Activated CD8-positive, alpha-beta T cell treated with anti-CD3 and anti-CD28 coated beads, Interleukin-2, amount 10 ng/mL, durations not matched to agents 7 days and 5 days (primary cell): ENCODE measurements at places on chromosomes 16 and 17. TPM values are rescaled to one million over a fixed set of nuclear protein-coding genes. Genes with fewer than 3 reads are reported as not detected.

Gene PDK2
- 21.2 TPM for total RNA-seq

GRCh38 chr16:15482068-15482747 is 47.8 kb downstream of the BMERB1 start:
- H3K27me3 ChIP-seq, result no peaks in the 10 kb centered on the region
- H3K4me1 ChIP-seq, result peaks cover 9% of the 10 kb centered on the region
- DNase-seq, result no peak

GRCh38 chr17:50482516-50482915 is 3.9 kb downstream of the RSAD1 start:
- no peak overlapping the region for H3K27ac ChIP-seq
- no peaks in the 10 kb centered on the region for H3K27me3 ChIP-seq
- peaks cover 18% of the 10 kb centered on the region for H3K4me1 ChIP-seq
- peak; percentile 82 for DNase-seq
- peaks cover 13% of the 10 kb centered on the region for H3K36me3 ChIP-seq

- peaks cover 4% of the 10 kb centered on the region for H3K27me3 ChIP-seq
- no peak overlapping the region for H3K27ac ChIP-seq
These were observed 18.8 kb downstream of the MYH10 start for GRCh38 chr17:8611619-8612298.

Gene PRR15L
- total RNA-seq, result not detected

Gene DNAH2
- not detected for total RNA-seq

Gene SOST
- not detected for total RNA-seq

- no peaks in the 10 kb centered on the region for H3K4me1 ChIP-seq
- DNase-seq, result no peak
- H3K36me3 ChIP-seq, result no peaks in the 10 kb centered on the region
These were observed 67.6 kb upstream of the ANKFN1 start for GRCh38 chr17:56085576-56086267.

GRCh38 chr17:59505610-59506276 is 59.7 kb upstream of the DHX40 start:
- H3K36me3 ChIP-seq, result no peaks in the 10 kb centered on the region
- peaks cover 5% of the 10 kb centered on the region for H3K27me3 ChIP-seq
- no peaks in the 10 kb centered on the region for H3K4me1 ChIP-seq
- no peak overlapping the region for H3K27ac ChIP-seq
- no peak overlapping the region for H3K4me3 ChIP-seq
- no peak for DNase-seq

DNA sequence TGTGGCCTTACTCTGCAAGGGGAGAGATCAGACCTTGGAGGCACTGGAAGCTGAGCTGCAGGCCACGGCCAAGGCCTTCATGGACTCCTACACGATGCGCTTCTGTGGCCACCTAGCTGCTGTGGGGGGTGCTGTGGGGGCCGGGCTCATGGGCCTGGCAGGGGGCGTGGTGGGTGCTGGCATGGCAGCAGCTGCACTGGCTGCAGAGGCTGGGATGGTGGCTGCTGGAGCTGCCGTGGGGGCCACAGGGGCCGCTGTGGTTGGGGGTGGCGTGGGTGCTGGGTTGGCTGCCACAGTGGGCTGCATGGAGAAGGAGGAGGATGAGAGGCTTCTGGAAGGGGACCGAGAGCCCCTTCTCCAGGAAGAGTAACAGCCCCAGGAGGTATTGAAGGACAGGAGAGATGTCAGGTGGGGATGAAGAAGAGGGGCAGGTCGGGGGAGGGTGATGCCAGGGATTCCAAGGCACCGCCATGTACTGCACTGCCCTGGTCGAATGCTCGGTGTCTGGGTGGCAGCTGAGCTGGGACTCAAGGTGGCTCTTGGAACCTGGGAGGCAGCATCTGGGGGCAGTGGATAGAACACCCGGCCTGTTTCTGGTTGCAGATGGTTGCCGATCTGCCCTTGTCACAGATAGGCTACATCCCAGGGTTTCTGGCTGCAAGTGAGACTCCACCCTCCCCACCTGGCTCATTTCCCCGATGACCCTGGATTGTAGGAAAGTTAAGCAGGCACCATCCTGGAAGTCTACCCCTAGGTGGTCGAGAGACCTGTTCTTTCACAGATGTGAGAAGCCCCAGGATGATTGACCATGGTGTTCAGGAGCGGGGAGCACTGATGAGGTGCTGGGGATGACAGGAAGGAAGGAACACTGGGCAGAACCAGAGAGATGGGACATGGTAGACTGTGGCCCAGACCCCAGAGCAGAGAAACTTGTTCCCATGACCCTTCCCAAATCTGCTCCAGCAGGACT is 5.1 kb downstream of the RNF112 start:
- DNase-seq, result no peak
- H3K36me3 ChIP-seq, result no peaks in the 10 kb centered on the region
- H3K27ac ChIP-seq, result no peak overlapping the region

Gene GRIN2C
- 0.21 TPM for total RNA-seq

Gene AGRP
- total RNA-seq, result not detected

Gene OTOA
- total RNA-seq, result not detected

DNA sequence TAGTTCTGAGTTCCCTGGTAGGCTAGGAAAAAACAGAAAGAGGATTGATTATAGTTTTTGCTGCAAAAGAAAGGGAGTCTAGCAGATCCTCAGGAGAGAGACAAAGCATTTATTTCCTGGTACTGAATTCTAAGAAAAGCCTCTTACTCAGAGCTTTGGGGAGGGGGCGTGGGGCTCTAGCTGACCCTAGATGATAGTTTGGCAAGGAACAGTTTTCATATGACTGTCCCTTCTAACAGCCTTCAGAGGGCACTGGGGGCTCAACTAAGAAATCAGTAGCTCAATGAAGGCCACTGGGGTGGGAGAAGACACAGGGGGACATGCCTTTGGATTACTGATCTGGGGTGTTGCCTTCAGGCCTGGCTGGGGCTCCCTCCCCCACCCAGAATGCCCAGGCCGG is 4.0 kb downstream of the CA7 start:
- no peak overlapping the region for H3K27ac ChIP-seq
- no peak for DNase-seq
- no peaks in the 10 kb centered on the region for H3K36me3 ChIP-seq
- H3K4me3 ChIP-seq, result no peak overlapping the region
- H3K27me3 ChIP-seq, result peaks cover 28% of the 10 kb centered on the region
- peaks cover 31% of the 10 kb centered on the region for H3K4me1 ChIP-seq

Gene LPCAT2
- 0.37 TPM for total RNA-seq

DNA sequence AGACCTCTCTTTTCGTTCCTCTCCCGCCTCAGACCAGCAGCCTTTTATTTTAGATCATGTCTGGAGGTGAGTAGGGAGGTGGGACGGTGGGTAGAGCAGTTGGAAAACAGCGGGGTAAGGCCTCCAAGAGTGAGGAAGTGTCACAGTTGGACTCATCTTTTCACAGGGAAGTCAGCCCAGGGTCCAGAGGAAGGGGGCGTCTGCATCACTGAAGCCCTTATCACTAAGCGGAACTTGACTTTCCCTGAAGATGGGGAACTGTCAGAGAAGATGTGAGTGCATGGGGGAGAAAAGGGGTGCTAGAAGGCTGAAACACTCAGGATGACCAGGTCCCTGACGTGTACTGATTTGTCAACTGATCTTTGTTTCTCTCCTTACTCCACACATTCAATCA is 461 bp downstream of the LRRC46 start:
- peak overlapping the region; percentile 84 for H3K4me3 ChIP-seq
- peaks cover 15% of the 10 kb centered on the region for H3K36me3 ChIP-seq
- H3K27me3 ChIP-seq, result no peaks in the 10 kb centered on the region
- H3K27ac ChIP-seq, result peak overlapping the region; percentile 92
- H3K4me1 ChIP-seq, result peaks cover 50% of the 10 kb centered on the region

Gene CLEC19A
- not detected for total RNA-seq

DNA sequence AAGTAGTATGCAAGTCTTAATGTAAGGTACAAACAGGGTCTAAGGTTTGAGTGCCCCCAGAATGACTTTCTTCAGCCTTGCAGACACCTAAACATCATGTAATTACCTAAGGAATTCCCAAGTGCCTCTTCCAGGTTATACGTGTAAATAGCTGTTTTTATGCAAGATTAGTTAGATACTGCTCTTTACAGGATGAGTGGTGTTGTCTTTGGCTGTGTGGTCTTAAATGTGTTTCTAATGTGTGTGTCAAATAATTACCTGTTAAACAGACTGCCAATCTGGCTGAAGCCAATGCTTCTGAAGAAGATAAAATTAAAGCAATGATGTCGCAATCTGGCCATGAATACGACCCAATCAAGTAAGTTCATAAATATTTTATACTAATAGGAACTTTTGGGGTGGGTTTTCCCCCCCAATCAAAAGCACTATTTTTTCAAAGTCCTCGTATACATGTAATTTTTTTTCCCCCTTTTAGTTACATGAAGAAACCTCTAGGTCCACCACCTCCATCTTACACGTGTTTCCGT is 16.0 kb downstream of the RBBP6 start:
- H3K4me1 ChIP-seq, result peaks cover 10% of the 10 kb centered on the region
- H3K4me3 ChIP-seq, result no peak overlapping the region
- no peak for DNase-seq

Gene KCNJ18
- total RNA-seq, result not detected

- no peaks in the 10 kb centered on the region for H3K27me3 ChIP-seq
- no peak overlapping the region for H3K27ac ChIP-seq
- H3K36me3 ChIP-seq, result peaks cover 19% of the 10 kb centered on the region
- H3K4me1 ChIP-seq, result no peaks in the 10 kb centered on the region
- no peak overlapping the region for H3K4me3 ChIP-seq
- DNase-seq, result no peak
These were observed 71.8 kb downstream of the PLD6 start for GRCh38 chr17:17134051-17134956.

Gene CES3
- 4.3 TPM for total RNA-seq

DNA sequence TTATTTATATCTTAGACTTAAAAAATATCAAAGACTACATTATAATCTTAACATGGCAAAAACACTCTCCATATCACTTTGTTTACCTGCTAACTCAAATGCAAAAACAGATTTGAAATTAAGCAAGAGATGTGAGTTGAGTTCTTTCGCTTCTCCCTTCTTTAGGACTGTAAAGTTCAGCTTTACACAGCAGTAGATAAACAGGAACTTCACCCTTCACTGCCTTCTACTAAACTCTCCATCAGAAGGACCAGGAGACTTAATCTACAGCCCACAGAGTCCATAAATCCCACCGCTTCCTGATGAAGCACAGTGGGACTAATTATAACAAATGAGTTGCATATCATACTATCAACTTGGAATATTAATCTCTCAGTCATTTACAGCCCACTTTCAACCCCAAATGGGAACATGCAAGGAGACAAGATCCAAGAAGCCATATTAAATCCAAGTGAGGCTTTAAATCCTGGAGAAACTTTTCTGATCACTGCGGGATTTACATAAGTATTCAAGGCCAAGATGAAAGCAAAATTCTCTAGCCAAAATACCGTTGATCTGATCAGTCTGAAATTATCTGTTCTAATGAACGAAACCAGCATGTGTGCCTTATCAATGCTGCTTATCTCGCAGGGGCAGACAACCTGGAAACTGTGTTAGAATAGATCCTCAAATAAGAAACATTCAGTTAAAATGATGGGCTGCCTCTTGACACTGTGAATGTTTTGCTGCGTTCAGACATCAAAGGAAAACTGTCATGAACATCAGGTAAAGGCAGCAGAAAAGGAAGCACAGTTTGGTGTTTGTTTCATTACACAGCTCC is 1.6 kb downstream of the AMFR start:
- no peak for DNase-seq
- peaks cover 6% of the 10 kb centered on the region for H3K36me3 ChIP-seq
- no peaks in the 10 kb centered on the region for H3K27me3 ChIP-seq
- H3K4me1 ChIP-seq, result peaks cover 45% of the 10 kb centered on the region

DNA sequence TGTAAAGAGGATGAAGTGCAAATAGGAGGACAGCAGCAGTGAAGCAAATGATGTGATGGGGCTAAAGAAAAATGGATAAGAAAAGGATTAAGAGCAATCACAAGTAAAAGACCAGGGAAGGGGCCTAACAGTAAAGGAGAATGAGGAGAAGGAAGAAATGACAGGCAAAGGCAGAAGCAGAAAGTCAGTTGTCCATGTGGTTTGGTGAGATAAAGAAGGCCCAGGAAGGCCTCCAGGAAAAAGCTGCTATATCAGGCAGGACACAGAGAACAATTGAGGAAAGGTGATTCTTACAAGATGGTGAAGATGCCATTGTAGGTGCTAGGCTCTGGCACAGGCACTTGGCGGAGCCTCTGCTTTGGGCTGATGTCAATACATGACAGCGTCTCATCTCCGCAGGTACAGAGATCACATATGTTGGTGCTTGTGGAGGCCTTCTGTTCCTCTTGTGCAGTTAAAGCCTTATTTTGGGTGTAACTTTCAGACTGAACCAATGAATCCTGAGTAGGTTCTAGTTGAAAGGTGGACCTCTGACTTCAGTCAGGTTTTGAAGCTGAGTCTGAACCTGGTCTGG is 18.1 kb downstream of the RDM1 start:
- H3K4me3 ChIP-seq, result no peak overlapping the region
- H3K36me3 ChIP-seq, result peaks cover 56% of the 10 kb centered on the region
- DNase-seq, result no peak
- H3K4me1 ChIP-seq, result peaks cover 44% of the 10 kb centered on the region
- H3K27me3 ChIP-seq, result no peaks in the 10 kb centered on the region
- H3K27ac ChIP-seq, result no peak overlapping the region

- peaks cover 1% of the 10 kb centered on the region for H3K4me1 ChIP-seq
- peaks cover 49% of the 10 kb centered on the region for H3K36me3 ChIP-seq
- H3K27ac ChIP-seq, result no peak overlapping the region
These were observed 42.1 kb upstream of the METRNL start for GRCh38 chr17:83037084-83037873.

DNA sequence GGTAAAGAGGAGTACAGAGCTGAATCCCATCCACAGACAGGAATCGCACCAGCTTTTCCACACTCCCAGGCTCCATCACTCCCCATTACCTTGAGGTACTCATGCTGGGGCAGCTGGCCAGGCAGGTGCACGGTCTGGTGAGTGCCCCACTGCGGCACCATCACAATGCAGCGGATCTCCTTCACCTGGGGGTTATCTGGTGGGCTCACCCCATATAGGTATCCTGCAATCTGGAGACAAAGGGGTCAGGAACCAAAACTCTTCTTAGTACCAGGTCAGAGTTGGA is 1.8 kb upstream of the RILP start:
- peaks cover 48% of the 10 kb centered on the region for H3K36me3 ChIP-seq
- no peak for DNase-seq
- H3K4me1 ChIP-seq, result peaks cover 20% of the 10 kb centered on the region

Gene XYLT1
- total RNA-seq, result 60.4 TPM

Gene KRTAP4-5
- not detected for total RNA-seq

Gene NOG
- total RNA-seq, result 0.63 TPM
